ENCODE measurements at places on chromosomes 6 and 20.

- DNase-seq, result no peak
These were observed 392 bp upstream of the SLC2A10 start for GRCh38 chr20:46709055-46709458.

DNA sequence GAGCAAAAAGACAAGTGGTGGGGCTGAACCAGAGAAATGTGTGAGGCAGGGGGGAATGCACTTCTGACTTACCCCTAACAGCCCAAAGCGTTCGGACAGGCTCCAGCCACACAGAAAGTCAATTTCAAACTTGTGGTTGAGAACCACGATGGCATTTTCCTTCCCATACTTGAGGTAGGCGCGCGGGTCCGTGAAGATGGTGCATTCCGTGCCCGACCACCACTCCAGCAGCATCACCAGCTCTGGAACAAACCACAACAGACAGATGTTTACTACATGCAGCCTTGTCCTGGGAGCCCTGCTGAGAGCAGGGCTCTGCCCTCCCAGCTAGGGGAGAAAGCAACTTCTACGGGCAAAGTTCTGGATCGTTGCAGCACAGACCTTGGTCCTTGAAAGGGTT, 107.7 kb downstream of the AGPAT4 start:
- no peak for DNase-seq

- DNase-seq, result no peak
These were observed 45.9 kb downstream of the RIPOR3 start for GRCh38 chr20:50645253-50646068.

DNA sequence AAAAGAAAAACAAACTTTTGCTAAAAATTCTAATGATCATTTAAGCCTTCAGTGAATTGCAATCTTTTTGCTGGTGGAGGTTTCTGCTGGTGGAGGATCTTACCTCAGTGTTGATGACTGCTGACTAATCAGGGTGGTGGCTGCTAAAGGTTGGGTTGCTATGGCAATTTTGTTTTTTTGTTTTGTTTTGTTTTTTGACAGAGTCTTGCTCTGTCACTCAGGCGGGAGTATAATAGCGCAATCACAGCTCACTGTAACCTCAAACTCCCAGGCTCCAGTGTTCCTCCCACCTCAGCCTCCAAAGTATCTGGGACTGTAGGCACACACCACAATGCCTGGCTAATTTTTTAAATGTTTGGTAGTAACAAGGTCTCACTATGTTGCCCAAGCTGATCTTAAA, 94.7 kb downstream of the ANKRD6 start:
- no peak for DNase-seq

- DNase-seq, result no peak
These were observed 551.3 kb upstream of the CDH4 start for GRCh38 chr20:60700728-60701127.

DNA sequence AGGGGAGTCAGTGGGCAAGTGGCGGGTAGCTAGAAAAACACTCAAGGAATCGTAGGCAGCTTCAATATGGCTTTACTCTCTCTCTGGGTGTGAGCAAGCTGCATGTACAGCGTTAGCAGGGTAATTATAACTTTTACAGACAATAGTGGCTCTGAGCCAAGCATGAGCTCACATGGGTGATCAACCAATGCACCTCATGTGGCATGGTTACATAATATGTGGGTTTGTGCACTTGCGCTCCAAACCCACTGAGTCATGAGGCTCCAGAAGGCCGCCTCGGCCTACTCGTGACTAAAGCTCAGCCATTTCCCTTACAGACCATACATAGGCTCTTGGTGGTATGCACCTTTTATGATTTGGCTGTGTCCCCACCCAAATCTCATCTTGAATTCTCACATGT, 78.4 kb upstream of the FBXL4 start:
- DNase-seq, result no peak

DNA sequence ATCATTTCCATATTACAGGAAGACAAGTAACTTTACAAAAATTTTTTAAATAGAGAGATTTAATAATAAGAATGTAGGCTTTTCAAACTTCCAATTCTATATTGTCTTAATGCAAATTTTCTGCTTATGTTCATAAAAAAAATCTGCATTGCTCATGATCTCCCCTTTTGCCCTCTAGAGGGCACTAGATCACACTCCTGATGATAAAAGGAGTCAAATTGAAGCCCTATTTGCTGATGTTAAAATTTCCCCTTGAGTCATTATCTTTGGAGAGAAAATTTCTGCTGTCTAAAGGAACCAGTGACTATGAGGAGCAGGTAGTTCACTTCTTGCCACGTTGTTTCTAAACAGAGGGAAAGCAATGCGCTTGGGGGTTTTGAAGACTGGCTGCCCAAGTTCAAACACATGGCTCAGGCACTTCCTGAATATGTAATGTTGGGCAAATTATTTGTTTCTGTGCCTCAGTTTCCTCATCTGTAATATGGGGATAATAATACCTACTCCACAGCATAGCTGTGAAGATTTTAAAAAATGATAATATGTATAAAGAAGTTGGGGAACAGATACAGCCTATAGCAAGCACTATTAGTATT, 874.2 kb downstream of the TFAP2A start:
- DNase-seq, result no peak

GRCh38 chr20:35298264-35298663, 6.0 kb upstream of the FAM83C start:
- no peak for DNase-seq

DNA sequence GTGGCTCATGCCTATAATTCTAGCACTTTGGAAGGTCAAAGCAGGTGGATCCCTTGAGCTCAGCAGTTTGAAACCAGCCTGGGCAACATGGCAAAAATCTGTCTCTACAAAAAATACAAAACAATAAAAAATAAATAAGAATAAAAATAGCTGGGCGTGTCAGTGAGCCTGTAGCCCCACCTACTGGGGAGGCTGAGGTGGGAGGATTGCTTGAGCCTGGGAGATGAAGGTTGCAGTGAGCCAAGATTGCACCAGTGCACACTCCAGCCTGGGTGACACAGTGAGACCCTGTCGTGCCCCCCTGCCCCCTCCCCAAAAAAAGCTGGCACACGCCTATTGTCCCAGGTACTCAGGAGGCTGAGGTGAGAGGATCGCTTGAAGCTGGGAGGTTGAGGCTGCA, 35.1 kb upstream of the SRPK1 start:
- no peak for DNase-seq

DNA sequence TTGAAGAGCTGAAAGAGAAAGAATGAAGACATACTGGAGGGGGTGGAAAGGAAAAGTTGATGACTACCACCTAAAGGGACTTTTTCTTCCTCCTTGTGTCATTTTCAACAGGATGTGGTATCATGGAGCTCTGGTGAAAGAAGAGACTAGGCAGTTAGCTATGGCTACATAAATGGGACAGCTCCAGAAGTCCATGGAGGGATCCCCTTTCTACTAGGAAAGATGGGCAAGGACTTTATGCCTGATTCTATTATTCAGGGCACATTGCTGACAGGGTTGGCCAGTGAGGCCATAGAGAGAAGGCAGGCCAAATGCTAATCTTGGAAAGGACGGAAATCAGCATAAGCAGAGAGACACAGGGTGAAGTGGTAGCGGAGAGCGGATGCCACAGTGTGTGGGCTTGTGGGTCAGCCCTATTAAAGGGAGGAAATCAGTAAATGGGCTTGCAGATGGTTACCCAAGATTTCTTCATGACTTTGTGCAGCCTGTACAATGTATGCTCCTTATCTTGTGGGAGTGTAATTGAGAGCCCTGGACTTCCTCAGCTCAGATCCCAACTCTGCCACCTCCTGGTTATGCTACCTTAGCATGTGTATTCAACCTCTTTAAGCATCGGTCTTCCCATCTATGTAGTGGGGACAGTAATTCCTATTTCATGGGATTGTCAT, 77.4 kb upstream of the TMEM170B start:
- no peak for DNase-seq

DNA sequence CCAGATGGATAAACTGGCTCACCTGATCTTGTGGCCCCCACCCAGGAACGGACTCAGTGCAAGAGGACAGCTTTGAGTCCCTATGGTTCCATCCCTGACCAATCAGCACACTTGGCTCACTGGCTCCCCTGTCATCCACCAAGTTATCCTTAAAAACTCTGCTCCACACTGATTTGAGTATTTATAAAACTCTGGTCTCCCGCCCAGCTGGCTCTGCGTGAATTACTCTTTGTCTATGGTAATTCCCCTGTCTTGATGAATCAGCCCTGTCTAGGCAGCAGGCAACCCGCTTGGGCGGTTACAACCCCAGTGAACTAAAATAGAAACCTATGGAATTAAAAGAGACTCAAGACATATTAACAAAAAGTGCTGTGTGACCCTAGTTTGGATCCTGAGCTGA, 38.1 kb upstream of the CD83 start:
- no peak for DNase-seq

- DNase-seq, result no peak
These were observed 39.4 kb upstream of the CCN6 start for GRCh38 chr6:112014483-112014882.

DNA sequence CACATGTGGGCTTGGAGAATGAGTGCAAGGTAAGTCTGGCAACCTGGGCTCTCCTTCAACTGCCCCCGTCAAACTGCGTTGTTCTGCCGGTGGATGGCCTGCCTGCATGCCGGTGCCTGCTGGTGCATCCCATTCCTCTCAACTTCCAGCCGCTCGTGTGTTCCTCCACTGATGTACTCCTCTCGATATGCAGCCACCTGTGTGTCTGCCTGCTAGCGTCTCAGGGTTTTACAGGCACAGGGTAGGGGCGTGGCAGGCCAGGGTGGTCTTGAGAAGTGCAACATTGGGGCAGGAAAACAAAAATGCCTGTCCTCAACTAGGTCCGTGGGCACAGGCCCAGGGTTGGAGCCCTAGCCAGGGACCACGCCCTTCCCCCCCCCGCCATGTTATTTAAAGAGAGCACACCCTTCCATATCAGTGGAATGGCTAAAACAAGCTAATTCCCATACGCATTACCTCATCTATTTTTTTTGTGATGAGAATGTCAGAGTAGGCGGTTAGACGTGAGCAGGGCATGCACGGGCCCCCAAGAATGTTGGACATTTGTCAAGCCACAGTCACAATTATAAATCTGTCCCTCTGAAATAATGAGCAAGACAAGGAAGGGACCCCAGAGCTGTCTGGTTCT, 33.2 kb downstream of the SERPINB6 start:
- DNase-seq, result no peak
